ENCODE measurements at places on chromosomes 5 and 9.

- DNase-seq, result no peak
These were observed 42.6 kb upstream of the ADRA1B start for GRCh38 chr5:159873680-159874079.

DNA sequence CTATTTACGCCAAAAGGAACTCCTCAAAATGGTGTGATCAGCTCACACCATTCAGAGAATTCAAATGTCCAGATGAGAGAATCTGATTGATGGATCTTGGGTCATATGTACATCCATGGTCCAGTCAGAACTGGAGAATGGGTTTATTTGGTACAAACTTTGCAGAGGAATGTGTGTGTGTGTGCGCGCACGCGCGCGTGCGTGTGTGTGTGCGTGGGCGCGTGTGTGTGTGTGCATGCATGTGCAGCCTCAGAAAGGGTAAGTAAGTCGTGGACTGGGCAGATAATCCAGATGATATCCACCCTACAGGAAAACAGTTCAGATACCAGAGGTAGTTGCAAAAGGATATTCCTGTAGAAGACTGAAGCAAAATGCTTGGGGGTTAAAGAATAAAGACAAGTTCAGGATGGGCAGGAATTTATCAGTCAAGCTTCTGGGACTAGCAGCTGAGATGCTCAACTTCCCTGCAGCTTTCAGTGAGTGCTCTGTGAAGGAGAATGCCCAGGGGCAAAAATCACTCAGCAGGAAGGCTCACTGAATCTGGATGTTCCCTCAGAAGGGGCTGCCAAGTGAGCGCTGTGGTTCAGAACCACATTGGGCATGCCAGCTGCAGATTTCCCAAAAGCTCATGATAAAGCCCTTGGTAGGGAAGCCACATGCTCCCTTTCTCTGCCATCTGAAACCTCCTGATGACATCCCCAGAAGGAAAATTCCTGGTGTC, 440.5 kb upstream of the SGCD start:
- no peak for DNase-seq

- peak; percentile 71 for DNase-seq
These were observed 2.5 kb downstream of the TNPO1 start for GRCh38 chr5:72818866-72819534.

GRCh38 chr5:35543408-35543807, 74.3 kb upstream of the SPEF2 start:
- DNase-seq, result no peak

DNA sequence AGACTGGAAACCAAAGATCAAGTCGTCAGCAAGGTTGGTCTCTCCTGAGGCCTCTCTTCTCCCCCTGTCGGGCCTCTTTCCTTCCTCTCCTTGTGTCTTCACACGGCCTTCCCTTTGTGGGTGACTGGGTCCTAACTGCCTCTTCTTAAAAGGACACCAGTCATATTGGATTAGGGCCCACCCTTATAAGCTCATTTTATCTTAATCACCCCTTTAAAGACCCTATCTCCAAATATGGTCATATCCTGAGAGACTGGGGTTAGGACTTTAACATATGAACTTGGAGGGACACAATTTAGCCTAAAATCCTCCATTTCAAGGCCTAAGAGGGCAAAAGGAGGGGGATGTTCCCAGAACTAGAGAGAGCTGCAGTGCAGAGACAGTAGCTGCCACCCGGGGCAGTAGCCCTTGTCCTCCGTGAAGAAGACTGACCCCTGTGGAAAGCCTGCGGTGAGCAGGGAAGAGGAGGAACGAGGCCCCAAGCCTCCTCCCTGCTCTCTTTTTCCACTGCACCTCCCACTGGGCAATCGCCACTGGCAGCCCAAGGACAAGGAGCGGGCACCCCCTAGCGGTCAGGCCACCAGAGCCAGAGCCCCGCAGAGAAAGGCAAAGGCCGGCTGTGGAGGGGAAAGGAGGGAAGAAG, 34.9 kb downstream of the CFAP90 start:
- DNase-seq, result peak; percentile 46

DNA sequence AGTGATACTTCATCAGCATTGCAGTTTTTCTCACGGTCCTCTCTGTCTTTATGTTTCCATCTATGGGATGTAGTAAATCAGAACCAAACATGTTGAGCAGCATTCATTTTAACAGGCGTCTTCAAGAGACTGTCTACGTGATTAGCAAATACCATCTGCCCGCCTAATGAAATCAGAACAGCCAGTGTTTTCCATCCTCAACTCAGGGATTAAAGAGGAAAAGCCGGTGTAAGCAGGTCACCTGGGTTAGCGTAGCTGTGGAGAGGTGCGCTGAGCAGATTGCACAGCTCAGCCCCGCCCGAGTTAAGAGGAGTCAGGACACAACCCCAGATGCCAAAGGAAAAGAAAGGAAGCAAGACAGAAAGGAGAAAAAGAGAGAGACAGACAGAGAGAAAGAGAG, 54.3 kb upstream of the ANKRD33B start:
- no peak for DNase-seq

DNA sequence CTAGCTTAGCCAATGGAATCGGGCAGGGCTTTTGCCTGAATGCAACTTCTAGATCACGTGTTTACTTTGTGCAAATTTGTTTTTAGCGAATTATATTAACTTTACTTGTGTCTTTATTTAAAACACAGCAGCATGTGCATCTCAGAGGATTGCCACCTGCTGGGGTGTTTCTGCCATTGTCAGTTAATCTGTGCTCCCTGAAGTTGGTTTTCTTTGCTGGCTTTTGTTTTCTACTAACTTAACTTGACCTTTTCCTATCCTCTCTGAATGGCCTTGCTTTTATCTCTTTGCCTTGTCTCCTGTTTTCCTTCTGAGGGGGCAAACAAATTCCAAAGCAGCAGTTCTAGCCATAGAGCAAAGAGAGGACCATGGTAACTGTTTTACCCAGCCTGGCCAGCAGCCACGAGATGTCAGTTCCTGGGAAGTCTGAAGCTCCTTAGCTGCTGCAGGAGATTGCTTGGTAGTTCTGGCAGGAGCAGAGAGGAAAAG, 67.6 kb downstream of the ARHGEF28 start:
- DNase-seq, result peak; percentile 62

- no peak for DNase-seq
These were observed 83.2 kb upstream of the SMIM15 start for GRCh38 chr5:61245486-61245885.

DNA sequence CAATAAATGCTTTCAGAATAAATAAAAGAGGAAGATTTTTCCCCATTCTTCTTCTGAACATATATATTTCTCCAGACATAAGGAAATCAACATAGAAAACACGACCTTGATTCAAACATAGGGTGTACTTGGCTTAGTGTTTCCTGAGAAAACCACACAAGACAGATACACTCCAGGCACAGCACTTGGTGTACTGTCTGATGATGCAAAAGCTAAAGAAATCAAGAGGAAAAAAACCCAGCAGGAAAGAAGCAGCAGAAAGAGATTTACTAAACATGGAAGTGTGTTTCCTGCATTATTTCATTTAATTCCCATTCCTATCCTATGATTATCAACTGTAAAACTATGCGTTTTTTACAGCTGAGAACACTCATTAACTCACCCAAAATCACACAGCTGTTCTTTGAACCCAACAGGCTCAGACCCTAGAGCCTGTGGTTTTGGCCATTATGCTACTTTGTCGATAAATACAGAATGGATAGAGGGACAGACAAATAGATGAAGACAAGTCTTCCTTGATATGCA, 46.1 kb downstream of the NIPAL4 start:
- DNase-seq, result peak; percentile 29

GRCh38 chr5:127941646-127942045, 141.9 kb upstream of the SLC12A2 start:
- DNase-seq, result peak; percentile 43

- no peak for DNase-seq
These were observed 46.4 kb upstream of the FAM170A start for GRCh38 chr5:119582987-119583386.

DNA sequence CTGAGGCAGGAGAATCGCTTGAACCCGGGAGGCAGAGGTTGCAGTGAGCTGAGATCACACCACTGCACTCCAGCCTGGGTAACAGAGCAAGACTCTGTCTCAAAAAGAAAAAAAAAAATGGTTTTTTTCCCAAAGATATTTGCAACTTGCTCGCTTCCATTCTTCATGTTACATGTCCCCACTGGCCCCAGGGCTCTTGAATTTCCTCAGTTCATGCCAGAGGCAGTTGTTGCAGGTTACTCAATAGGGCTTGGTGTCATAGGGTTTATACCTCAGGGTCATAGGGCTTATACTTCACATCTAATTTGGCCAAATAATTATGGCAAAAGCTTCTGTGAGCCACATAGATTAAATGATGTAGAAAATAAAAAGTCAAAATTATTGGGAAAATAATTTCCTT, 44.1 kb upstream of the KCNV2 start:
- no peak for DNase-seq

- DNase-seq, result no peak
These were observed 79.2 kb downstream of the UBE2QL1 start for GRCh38 chr5:6527749-6528455.

GRCh38 chr9:19630760-19631159, 158.1 kb downstream of the SLC24A2 start:
- no peak for DNase-seq

- DNase-seq, result no peak
These were observed 90.0 kb upstream of the PLPPR1 start for GRCh38 chr9:100938507-100938906.

DNA sequence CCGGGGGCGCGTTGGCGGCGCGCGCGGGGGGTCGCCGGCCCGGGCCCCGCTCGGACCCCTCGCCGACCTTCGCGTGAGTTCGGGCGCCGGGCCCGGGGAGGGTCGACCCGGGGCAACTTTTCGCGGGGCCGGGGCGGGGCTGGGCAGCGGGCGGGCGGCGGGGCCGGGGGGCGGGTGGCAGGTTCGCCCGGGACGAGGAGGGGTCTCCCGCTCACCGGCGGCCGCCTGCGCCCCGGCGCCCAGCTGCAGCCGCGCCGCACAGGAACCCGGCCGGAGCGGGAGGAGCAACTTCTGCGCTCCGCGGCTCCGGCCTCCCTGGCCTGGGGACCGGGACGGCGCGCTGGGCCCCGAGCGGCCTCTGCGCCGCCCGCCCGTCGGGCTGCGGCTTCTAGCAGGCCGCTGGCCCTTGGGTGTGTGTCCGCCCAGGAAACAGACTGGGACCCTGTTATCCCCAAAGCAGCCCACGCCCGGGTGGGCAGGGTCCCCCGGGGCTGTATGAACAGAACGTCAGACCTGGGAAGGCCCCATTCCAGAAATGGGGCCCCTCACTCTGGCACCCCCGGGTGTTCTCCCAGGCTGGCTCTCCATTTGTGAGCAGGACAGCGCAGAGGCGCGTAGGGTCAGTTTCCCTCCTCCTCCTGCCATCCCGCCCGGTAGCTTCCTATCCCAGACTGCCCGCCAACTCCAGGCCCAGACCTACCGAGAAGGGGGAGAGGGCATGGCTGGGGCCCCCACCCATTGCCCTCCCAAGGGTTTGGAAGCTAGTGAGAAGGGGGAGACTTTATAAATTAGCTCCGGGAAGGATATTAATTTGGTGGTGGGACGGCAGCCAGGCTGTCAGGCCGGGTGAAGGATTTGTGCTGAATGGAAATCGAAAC, 708 bp downstream of the RXRA start:
- DNase-seq, result peak; percentile 48

GRCh38 chr5:132378580-132378979, 9.1 kb downstream of the SLC22A5 start:
- no peak for DNase-seq

DNA sequence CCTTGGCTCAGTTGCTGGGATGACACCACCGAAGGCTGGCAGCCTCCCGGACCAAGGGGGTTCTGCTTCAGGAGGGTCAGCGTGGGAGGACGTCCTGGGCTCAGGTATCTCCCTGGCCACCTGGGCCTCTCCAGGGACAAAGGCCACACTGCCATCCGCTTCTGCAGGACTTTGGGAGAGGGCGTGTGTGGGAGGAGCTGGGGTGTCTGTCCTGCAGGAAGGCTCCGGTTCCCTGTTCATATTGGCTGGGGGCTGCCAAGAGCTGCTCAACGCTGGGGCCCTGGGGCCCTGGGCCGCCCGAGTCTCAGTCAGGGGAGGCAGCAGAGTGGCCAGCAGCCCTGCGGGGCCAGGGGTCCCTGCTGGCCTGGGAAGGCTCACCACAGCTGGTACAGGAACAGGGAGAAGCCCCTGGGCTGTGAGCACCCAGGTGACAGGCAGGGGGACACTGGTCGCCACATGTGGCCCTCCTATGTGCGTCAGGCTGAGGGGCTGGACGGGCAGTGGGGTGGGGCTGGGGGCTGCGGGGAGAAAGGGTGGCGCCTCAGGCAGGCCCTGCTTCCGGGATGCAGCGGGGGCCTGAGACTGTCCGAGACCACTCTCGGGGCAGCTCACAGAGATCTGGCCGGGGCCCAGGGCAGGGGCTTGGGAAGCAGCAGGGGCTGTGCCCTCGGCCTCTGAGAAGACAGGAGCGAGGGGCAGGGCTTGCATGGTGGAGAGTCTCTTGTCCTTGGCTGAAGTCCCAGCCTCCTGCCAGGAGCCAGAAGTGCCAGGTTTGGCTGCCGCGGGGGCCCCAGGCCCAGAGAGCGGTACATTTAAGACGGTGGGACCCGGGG, 4.9 kb upstream of the CARD9 start:
- DNase-seq, result no peak

GRCh38 chr5:139915266-139915665, 119.7 kb downstream of the PSD2 start:
- DNase-seq, result no peak

GRCh38 chr9:122213589-122214413, 15.0 kb downstream of the LHX6 start:
- DNase-seq, result no peak

DNA sequence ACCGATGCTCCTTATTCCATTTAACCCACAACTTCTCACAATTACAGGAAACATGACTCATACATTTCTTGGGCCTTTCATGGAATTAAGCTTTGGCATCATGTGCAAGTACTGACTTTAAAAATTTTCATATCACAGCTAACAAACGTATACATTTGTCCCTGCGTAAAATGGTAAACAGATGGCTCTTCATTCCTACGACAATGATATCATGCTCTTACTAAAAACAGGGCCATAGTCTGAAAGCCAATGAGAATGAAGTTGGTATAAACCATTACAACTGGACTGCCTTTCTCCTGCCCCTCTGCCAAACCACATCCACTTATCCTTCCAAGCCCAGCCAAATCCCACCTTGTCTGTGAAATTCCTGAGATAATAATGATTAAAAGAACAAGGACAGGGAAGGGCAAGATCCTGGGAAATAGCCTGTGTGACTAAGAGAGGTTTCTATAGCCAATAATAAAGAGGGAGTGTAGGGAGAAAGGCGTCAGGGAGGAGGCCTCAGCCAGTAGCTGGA, 44.9 kb upstream of the ZNF366 start:
- DNase-seq, result peak; percentile 92

DNA sequence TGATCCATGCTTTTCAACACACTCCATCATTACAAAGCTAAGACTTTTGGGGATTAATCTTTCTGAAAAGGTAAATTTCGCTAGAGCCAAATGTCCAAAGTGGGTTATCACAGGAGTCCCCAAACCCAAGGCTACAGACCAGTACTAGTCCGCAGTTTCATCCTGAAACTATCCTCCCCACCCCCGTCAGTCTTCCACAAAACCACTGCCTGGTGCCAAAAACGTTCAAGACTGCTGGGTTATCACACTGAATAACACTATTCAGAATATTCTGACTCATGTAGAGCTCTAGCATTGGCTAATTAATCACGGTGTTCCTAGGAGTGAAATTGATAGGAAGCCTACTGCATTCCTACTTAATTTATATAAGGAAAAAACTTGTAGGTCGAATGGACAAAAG, 24.7 kb downstream of the ERP44 start:
- no peak for DNase-seq
